NCI-H1105 (cell line): ENCODE measurements at places on chromosomes 2 and 18.
A peak's percentile ranks its signal among the peaks of the same experiment; 100 is the strongest.

DNA sequence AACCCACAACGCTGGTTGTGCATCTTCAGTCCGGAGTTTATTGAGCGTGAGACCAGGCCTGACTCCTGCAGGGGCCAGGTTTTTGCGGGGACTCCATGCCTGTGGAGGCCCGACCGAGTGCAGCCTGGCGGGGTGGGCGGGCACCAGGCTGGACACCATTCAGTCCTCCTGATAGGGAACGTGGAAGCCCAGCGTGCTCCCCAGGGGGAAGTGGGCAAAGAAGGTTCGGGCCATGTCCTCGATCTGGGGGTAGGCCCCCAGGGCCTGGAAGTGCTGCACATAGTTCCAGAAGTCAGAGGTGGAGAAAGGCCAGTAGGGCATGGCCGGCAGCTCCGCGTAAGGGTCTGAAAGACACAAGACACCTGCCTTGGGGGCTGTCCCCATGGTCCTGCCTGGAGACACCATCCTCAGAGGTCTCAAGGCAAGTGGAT is 1.4 kb downstream of the OTOS start:
- DNase-seq: no peak

GRCh38 chr2:119192893-119193292 is 30.7 kb upstream of the STEAP3 start:
- DNase-seq: no peak

DNA sequence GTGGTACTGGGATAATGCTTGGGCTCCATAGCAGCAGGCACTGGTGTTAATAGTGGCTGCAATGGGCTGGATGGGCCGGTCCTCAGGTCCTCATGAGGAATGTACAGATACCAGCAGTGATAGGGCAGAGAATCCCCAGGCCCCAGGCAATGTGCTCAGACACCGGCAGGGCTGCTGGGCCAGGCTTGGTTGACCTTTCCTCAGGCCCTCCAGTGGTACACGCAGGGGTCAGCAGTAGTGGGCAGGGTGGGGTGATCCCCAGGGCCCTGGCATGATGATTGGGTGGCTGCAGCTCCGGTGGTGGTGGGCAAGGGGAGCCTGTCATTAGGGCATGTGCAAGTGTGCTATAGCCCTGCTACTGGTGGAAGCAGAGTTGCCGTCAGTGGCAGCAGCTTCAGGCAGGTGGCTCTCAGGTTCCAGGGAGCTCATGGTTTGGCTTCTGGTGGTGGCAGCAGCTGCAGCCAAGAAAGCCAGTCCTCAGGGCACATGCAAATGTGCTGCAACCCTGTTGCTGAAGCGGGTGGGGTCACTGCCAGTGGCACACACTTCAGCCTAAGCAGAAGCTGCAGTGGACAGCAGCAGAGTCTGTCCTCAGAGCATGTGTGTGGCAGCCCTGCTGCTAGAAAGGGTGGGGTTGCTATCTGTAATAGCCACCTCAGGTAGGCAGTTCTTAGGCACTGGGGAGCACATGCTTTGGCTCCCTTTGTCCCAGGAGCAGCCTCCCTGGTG is 56.8 kb downstream of the CCNT2 start:
- no peak for DNase-seq

DNA sequence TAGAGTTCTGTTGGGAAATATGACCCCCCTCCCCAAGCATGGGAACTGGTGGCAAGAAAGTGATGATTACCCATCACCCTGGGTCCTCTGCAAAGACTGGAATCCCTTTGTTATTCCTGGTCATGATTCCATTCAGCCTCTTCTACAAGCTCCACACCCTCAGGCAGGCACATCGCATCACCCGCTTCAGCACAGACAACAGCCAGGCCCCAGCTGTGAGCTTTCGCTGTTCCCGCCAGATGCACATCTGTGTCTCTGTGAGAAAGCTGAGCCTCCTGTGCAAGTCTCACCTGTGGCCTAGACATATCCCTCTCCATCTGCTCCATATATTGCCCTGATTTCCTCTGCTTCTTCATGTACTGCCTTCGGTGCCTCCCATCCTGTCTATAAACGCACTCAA is 368.0 kb upstream of the RAB6C start:
- DNase-seq: no peak

DNA sequence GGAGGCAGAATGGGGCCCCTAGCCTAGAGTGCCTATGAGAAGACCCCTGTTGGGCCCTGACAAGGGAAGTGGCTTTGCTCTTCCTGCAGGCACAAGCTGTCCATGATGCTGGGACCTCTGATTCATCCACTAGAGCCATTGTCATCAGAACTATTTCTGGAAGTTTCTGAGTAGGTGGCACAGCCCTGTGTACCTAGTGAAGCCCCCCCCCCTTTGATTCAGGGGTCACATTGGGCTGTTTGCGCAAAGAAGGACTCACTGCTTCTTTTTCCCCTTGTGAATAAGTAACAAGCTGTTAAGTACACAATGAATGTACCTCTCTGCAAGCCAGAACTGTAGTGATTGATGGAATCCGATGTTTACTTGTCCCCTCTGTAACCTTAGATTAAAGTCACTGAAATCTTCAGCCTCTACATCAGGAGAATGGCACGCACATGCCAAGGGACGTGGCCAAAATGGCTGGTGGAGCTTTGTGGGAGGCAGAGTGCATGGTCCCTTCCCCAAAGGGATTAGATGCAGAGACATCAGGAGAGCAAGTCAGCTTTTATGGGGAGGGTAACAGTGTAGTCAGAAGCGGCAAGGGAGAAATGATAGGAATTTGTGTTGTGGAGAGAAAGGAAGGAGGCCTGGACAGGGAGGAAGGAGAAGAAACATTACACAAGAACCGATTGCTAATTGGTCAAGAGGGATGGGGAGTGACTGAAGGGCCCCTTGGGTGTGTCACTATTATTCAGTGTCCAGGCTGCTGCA is 267.6 kb upstream of the RAB12 start:
- DNase-seq: no peak

GRCh38 chr2:46964835-46965560 is 49.4 kb upstream of the MCFD2 start:
- DNase-seq: no peak

DNA sequence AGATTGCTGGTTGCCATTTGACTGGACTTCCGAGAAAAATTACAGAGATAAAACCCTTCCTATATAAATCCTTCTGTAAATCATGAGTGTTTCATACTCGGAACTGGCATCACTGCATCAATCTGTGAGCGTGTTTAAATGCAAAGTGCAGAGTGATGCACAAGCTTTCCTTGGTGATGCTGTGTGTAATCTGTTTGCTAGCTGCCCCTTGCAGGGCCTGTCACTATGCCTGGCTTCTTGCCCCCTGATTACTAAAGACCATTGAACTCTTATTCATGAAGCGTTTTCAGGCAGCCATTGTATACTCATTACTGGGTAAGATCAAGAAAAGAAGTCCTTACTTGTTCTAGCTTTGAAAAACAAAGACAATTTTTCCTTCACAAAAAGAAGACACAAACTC is 266.9 kb upstream of the FANCL start:
- no peak for DNase-seq

DNA sequence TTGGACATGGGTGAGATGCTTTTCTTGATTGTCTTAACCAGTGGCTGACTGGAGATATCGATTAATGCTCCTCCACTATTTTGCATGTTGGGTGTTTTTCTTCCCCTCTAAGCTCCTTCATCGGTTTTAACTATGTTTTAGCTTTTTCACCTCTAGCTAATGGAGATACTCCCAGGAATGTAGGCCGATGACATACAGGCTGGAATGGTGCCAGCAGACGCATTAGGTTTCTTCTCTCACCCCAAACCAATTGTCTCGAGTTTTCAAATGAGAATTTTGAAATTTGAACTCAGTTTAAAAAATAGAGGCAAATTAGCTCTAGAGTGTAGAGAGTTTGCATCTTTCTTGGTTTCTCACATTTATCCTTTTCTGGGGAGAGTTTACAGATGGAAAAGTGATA is 247.6 kb downstream of the RPRM start:
- DNase-seq: peak; percentile 39
